SK-N-SH (cell line): ENCODE measurements at places on chromosomes 3 and 15. TPM values are rescaled to one million over a fixed set of nuclear protein-coding genes. Genes with fewer than 3 reads are reported as not detected.

Gene IQSEC1
- 4.4 and 6.2 TPM in 2 replicates for polyA plus RNA-seq

Gene NR1I2
- 0.03 TPM in 1 of 2 replicates, not detected in the other for polyA plus RNA-seq

Gene ENTPD3
- polyA plus RNA-seq, result 0.02 and 0.05 TPM in 2 replicates

Gene TMEM158
- polyA plus RNA-seq, result 38.0 and 76.4 TPM in 2 replicates

Gene POTEB3
- not detected in 2 replicates for polyA plus RNA-seq

Gene PRTG
- polyA plus RNA-seq, result 3.0 and 3.6 TPM in 2 replicates

Gene MAP1A
- 5.3 and 6.0 TPM in 2 replicates for polyA plus RNA-seq

Gene ARHGAP31
- 4.4 and 7.7 TPM in 2 replicates for polyA plus RNA-seq

Gene ZFYVE19
- polyA plus RNA-seq, result 35.5 and 37.8 TPM in 2 replicates

Gene GCNT3
- 0.08 TPM in 1 of 2 replicates, not detected in the other for polyA plus RNA-seq

Gene C3orf80
- polyA plus RNA-seq, result 0.02 TPM in 1 of 2 replicates, not detected in the other

Gene ARL14
- polyA plus RNA-seq, result not detected in 2 replicates

Gene PLXNA1
- 48.1 and 48.7 TPM in 2 replicates for polyA plus RNA-seq

- DNase-seq, result no peak
Observed at GRCh38 chr3:52218026-52218425, 7.4 kb downstream of the TLR9 start.

DNA sequence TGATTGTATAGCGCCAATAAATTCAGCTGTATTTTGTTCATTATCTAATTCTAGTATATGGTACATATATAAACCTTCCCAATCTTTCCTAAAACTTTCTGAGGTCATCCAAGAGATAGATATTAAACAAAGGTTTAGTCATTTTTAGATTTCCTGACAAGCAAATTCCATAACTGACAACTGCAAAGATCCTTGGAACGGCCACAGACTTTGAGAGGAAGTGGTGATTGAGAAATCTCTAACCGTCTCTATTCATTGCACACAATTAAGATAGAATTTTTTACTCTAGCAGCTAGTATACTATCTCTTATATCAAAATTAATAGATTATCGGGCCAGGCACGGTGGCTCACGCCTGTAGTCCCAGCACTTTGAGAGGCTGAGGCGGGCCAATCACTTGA, 4.7 kb downstream of the CSNK1G1 start:
- no peak for DNase-seq

DNA sequence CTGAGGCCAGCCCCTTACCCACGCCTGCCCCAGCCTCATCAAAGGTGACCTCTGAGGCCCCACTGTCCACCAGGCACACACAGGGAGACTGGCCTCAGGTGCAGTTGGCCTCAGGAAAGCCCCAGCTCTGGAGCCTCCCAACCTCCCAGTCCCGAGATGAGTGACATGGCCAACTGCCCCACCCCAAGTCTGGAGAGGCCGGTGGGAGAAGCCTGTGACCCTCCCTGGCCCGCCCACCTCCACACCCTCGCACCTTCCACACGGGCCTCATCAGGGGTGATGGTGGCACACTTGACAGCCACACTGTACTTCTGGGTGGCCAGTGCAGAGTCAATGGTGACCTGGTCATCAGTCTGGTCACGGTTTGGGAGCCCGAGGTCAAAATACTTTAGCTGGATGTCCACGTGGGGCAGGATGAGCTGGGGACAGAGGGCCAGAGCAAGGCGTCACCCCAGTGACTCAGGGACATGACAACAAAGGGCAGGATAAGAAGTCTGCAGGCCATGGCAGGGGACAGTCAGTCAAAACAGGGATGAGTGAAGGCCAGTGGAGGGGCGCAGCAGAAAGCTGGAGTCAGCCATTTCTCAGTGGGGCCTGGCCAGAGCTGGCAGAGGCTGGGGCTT, 11.9 kb downstream of the IDH2 start:
- no peak for DNase-seq

DNA sequence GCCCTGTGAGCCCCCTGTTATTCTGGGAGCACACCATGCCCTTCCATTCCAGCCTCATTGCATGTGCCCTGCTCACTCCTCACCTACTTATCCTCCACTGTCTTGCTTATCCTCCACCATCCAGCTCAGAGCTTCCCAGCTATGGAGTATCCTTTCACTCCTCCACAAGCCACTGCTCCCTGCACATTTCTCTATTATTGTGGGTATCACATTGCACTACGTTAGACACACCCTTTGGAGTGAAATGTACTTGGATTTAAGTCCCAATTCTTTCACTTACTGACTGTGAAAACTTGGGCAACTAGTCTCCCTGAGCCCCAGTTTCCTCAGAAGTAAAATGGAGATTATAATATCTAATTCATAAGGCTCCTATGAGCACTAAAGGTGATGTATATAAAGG, 4.3 kb downstream of the MASP1 start:
- no peak for DNase-seq

- no peak for DNase-seq
Observed at GRCh38 chr3:62675492-62675891, 199.7 kb downstream of the CADPS start.

GRCh38 chr3:127614928-127615589, 13.9 kb upstream of the PODXL2 start:
- no peak for DNase-seq

GRCh38 chr15:54576298-54576935, 598.2 kb downstream of the UNC13C start:
- no peak for DNase-seq

GRCh38 chr3:13419505-13420044, 547 bp downstream of the NUP210 start:
- peak; percentile 86 for DNase-seq

DNA sequence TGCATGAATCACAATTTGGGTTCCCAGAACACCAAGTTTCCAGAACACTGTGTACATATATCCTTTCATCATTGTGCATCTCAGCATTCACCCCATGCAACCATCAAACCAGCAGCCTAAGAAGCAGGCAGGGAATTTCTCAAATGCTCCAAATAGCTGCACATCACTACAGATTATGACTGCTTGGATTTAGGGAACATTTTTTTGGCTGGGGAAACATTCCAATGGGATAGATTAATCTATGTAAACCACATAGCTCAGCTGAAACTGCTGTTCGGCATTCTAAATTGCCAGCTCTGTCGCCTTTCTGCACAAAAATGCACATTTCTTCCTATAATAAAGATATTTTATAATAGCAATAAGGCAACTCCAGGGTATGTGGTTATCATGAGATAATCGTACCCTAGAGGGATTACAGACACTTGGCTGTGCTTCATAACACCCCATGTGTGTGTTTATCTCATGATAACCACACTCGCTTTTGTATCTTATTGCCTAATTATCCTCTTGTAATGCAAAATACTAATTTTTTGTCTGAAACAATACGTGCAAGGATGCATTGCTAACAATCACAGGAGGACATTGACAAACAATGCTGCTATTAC, 483.7 kb upstream of the DPH6 start:
- DNase-seq, result no peak

- DNase-seq, result peak; percentile 71
Observed at GRCh38 chr3:13546667-13547171, 2.2 kb upstream of the FBLN2 start.

GRCh38 chr15:62553911-62554563, 389.0 kb upstream of the C2CD4B start:
- DNase-seq, result peak; percentile 26

DNA sequence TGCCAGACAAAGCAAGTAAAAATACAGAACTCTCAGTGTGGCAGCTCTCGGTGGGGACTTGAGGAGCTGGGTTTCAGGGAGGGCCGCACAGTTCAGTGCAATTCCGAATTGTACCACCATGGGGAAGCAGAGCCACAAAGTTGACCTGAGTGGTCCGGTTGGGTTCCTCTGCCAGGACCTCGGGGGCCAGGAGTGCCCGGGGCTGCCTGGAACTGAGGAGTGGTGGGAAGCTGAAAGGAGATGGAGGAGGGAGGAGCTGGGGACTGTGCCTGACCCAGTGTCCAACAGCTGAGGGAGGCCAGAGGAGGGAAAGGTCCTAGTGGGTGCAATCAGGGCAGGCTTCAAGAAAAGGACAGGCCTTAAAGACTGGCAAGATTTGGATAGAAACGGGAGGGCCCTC, 32.2 kb upstream of the TRH start:
- DNase-seq, result peak; percentile 86

- no peak for DNase-seq
Observed at GRCh38 chr3:182735672-182736071, 57.6 kb upstream of the ATP11B start.

- DNase-seq, result no peak
Observed at GRCh38 chr3:154981664-154982063, 98.5 kb upstream of the MME start.

GRCh38 chr15:99441444-99441800, 124.4 kb upstream of the MEF2A start:
- DNase-seq, result peak; percentile 5

- DNase-seq, result peak; percentile 27
Observed at GRCh38 chr3:197753263-197753662, 3.6 kb downstream of the FYTTD1 start.

- no peak for DNase-seq
Observed at GRCh38 chr3:17982211-17982880, 239.9 kb upstream of the TBC1D5 start.

DNA sequence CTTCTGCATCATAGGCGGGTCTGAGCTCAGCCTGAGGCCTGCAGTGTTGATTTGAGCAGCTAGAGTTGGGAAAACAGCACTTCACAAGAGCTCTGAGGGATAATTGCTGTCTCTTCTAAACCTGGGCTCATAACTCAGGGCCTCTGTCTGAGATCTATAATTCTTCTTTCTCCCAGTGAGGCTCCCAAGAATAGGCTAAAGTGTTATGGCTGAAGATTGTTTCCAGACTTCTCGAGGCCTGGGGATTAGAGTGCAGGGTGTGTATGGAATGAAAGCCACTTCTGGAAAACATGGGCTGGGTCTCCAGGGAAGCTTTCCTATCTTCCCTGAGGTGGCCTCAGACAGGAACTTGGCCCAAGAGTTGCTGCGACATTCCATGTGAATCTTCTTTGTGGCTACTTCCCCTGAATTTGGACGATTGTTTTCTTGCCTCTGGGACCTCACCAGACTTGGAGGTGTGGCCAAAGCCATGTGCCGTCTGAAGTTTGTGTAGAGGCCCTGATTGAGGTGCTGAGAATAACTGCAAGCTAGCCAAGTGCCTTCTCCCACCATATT, 26.5 kb downstream of the MTMR14 start:
- DNase-seq, result no peak

DNA sequence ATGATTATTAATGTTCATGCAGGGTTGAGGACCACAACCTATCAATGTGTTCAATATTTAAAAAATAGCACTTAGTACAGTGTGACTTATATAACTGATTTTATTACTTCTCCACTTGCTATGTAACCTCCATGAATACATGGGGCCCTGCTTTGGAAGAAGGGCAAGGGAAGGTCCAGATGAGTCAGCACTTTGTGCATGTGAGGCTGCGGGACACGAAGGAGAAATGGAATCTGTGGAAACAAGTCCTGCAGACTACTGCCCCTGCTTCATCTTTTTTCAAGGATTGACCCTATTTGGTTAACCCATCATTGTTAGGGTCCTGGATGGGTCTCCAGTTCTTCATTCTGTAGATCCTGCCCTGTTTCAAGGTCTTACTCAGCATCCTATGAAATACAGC, 1.6 kb downstream of the NXPE3 start:
- peak; percentile 15 for DNase-seq

GRCh38 chr3:46371519-46372340, 984 bp downstream of the CCR5 start:
- DNase-seq, result no peak

DNA sequence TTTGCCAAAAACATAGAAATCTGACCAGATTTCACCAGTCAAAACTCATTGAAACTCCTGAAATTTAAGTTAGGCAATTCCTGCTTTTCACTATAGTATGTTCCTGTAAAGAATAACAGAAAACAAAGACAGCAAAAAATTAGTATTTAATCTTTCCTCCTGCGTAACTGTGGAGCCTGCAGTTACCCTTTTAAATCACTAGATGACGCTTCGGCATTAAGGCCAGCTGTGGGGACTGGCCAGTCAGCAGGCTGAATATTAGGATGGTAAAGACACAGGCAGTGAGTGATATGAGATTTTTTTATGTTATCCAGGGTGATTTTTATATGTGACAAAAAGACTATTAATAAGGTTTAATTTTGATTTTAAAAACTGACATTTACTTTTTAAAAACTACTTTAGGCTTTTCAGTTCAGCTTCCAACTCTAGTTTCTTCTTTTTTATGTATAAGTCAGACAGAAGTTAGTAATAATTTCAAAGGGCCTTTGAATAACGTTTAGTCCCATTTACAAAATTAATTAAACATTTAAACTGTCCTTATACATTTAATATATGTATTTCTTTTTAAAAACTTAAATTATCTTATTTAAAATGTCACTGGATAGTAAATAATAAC, 165.1 kb downstream of the PPM1L start:
- DNase-seq, result peak; percentile 58

GRCh38 chr3:33061782-33062181, 35.2 kb downstream of the GLB1 start:
- DNase-seq, result no peak

GRCh38 chr3:39086144-39086543, 21.3 kb downstream of the GORASP1 start:
- no peak for DNase-seq

- no peak for DNase-seq
Observed at GRCh38 chr3:106611116-106611515, 742.3 kb upstream of the CBLB start.

- DNase-seq, result peak; percentile 46
Observed at GRCh38 chr3:182364723-182365650, 428.3 kb upstream of the ATP11B start.

- DNase-seq, result no peak
Observed at GRCh38 chr15:41564960-41565502, 6.0 kb downstream of the TYRO3 start.

GRCh38 chr3:69290006-69290405, 95.9 kb downstream of the FRMD4B start:
- DNase-seq, result no peak

GRCh38 chr15:65081758-65082157, 5.2 kb downstream of the KBTBD13 start:
- DNase-seq, result no peak

DNA sequence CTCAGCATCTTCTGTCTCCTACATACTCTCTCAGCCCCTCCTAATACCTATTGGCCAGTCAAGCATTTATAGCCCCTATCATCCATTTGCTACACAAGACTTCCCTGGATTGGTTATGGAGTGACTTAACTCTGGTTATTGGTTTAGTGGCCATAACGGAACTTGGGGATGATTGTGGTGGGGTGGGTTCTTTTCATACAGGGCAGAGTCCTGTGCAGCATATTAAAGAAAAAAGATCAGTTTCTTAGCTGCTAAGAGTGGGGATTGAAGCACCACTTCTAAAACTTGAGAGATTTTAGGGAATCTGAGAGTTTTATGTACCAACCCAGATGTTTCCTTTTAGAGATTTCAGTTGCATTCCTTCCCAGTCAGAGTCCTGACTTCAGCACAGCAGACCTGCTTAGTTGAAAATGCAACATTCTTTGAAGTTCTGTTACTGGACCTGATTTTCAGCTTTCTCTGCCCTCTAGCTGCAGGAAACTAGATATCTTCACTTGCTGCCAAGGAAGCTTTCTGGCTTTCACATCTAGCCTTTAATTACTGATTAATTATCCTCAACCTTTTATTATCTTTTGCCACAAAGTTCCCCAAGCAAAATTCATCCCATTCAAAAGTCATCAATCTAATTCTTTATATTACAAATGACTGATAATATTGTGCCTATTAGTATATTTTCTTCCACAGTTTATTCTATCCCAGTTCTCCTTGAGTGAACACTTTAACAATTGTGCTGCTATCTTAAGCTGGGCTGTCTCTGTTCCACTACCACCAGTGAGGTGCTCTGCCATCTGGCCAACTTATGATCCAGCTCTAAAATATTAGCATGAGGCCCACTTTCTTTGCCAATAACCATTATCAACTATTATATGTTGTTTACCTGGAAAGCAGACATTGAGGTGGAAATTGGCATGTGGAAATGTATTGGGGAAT, 906.0 kb upstream of the ALCAM start:
- DNase-seq, result no peak

- no peak for DNase-seq
Observed at GRCh38 chr3:110164632-110165369, 827.5 kb upstream of the DPPA4 start.

GRCh38 chr3:117932441-117932840, 1102.2 kb downstream of the IGSF11 start:
- no peak for DNase-seq
